ENCODE measurements at places on chromosomes 4 and X. TPM values are rescaled to one million over a fixed set of nuclear protein-coding genes. Genes with fewer than 3 reads are reported as not detected.

- peaks cover 77% of the 10 kb centered on the region for H3K4me1 ChIP-seq
- no peak overlapping the region for H3K4me3 ChIP-seq
- H3K27ac ChIP-seq: peak overlapping the region; percentile 73
- H3K27me3 ChIP-seq: no peaks in the 10 kb centered on the region
Measured at GRCh38 chrX:1477801-1478458, 25.2 kb upstream of the ASMTL start.

DNA sequence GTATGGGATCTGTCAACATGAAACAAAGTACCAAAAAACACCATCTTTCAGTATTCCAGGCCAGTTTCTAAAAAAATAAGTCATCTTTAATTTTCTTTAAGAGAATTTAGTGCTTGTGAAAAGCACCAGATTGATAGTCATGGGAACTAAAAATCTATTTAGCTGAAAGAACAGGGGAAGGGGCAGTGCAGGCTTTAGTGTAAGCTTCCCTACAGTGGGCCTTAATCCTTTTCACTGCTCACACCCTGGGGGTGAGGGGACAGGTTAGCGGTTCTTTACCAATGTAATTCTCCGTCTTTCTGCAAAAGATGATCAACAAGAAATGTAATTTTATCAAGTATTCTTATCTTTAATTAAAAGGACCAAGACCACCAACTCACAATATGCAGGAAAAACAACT, 47.1 kb downstream of the CHIC2 start:
- no peak overlapping the region for H3K27ac ChIP-seq
- no peak overlapping the region for H3K4me3 ChIP-seq
- no peak for DNase-seq
- peaks cover 15% of the 10 kb centered on the region for H3K4me1 ChIP-seq

DNA sequence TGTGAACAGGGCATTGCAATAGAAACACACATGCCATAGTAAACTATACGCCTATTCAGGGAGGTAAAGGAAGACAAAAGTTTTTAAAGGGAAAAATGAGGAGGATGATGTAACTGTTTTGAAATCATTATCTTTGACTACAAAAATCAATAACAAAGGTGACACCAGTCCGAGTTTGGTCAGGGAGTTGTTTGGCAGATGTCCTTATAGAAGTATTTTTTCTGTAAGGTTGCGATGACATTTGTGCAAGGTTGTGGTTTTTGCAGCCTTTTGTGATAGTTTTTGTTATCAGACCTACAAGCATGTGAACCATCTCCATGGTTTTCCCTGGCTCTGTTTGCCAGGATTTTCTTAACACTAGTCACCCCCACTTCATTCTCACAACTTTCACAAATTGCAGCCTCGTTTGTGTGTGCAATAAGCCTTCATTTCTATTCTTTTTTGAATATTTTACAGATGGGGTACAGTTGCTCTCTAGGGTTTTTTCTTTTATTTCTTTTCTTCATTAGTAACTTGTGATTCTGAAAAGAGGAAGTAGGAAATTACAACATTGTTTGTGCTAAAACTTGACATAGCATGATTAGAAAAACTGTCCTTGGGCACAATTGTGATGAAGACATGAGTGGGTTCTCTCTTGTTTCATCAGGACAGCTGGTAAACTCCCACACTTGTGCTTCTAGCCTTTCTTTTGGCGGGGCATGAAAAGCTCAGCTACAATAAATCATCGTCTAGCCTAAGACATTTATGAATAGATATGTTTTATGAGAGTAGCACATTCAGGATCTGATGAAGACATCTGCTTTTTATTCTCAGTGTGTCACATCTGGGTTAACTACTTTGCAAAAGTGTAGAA, 60.2 kb upstream of the PNPLA4 start:
- H3K4me1 ChIP-seq: no peaks in the 10 kb centered on the region
- DNase-seq: no peak
- H3K36me3 ChIP-seq: no peaks in the 10 kb centered on the region
- H3K27me3 ChIP-seq: no peaks in the 10 kb centered on the region
- no peak overlapping the region for H3K4me3 ChIP-seq
- no peak overlapping the region for H3K27ac ChIP-seq

GRCh38 chr4:38534344-38535045, 129.5 kb upstream of the KLF3 start:
- H3K4me3 ChIP-seq: no peak overlapping the region
- no peaks in the 10 kb centered on the region for H3K36me3 ChIP-seq
- H3K4me1 ChIP-seq: peaks cover 10% of the 10 kb centered on the region
- no peak for DNase-seq
- H3K27ac ChIP-seq: no peak overlapping the region
- H3K27me3 ChIP-seq: no peaks in the 10 kb centered on the region

Gene HTRA3
- total RNA-seq: not detected

Gene IDUA
- 4.8 TPM for total RNA-seq

Gene ENOX2
- total RNA-seq: 12.0 TPM

All from activated CD8-positive, alpha-beta T cell treated with anti-CD3 and anti-CD28 coated beads for 36 hours (primary cell).